Subcutaneous preadipocyte (primary cell): ENCODE measurements at places on chromosomes 13 and 19. TPM values are rescaled to one million over a fixed set of nuclear protein-coding genes. Genes with fewer than 3 reads are reported as not detected.

COX7A1 gene
- total RNA-seq: 3.3 TPM in 2 replicates

RNF225 gene
- 0.37 and 0.59 TPM in 2 replicates for total RNA-seq

RRAS gene
- total RNA-seq: 39.3 and 42.0 TPM in 2 replicates

CEACAM20 gene
- total RNA-seq: not detected in 2 replicates

GTPBP3 gene
- 10.3 and 18.8 TPM in 2 replicates for total RNA-seq

CNMD gene
- total RNA-seq: not detected in 2 replicates
